ENCODE measurements at places on chromosomes 2 and 18.

DNA sequence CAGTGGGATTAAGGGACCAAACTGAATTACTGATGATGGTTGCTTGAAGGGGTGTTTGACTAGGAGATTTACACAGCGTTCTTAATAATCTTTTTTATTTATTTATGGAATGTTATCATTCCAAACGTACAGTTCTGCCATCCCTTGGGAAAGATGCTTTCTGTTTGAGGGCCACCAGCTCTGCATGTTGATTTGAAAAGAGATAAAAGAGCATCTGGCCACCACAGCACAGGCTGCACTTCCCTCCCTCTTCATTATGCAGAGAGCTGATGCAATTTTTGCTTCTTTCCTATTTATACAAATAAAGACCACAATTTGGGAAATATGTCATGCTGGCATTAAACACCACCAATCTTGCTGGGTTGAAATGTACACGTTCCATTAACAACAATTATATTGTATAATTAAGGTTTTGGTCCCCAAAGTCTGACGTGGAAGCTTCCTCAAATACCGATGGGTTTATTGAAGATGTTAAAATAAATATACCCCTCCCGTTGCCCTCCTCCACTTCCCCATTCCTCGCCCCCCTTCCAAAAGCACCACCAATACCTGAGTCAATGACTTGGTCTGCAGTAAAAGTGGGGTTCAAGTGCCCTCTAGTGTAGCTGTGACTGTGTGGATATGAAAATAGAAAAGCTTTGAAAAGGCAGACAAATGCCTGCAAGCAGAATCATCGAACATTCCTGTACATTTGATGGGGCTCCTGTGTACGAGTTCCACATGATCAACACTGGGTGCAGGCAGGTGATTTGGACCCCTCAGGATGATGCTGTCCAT lies 211.9 kb downstream of the HRH4 start:
- no peak for DNase-seq

- no peak for DNase-seq
Observed at GRCh38 chr2:180358458-180358857, 351.4 kb upstream of the CWC22 start.

DNA sequence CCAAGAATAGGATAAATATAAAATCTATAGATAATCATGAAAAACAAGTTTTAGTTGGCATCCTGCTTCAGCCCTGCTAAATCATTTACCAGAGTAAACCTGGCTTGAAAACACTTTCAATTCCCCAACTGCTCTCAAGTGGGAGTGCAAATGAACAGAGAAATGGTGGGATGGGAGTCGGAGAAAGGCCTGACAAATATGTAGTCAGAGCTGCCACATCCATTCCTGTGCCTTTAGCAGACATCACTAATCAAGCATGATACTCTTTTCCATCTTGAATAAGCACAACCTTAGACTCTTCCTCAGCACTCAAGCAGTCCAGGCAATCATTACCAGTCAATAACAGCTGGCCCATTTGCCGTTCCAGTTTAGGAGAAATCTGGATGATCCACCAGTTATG lies 101.3 kb downstream of the ANKRD44 start:
- no peak for DNase-seq

- DNase-seq, result no peak
Observed at GRCh38 chr2:188808947-188809355, 165.2 kb upstream of the COL3A1 start.

- DNase-seq, result no peak
Observed at GRCh38 chr2:121398853-121399252, 113.9 kb upstream of the TFCP2L1 start.

GRCh38 chr18:26230497-26230896 lies 4.3 kb downstream of the TAF4B start:
- no peak for DNase-seq

DNA sequence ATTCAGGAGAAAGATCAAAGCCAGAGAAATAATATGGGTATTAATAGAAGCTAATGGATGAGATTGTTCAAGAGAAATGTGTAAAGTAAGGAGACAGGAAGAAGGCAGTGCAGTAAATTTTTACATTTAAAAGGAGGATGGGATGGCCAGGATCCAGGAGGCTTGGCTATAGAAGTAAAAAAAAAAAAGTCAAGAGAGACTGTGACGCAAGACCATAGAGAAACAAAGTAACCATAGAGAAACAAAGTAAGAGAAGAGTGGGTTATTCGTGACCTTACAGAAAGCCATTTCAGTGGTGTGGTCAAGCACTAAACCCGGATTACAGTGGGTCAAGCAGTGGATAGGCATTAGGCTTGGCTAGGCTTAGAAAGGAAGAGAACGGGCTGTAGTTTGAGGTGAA lies 10.5 kb upstream of the FAM171B start:
- no peak for DNase-seq

DNA sequence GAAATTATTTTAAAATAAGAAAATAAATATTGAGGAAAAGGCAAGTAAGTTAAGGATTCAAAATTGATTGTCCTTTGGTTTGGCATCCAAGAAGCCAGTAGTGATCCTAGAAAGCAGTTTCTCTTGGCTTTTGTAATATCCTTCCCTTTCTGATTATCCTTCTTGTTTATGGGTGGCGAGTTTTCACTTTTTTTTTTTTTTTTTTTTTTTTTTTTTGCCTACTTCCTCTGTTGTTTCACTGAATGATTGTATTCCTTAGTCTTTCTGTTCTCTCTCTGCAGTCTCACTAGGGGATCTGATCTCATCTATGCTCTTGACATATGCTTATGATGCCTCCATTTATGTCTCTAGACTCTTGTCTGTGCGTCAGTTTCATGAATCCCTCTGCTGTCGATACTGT lies 4.2 kb downstream of the NAPG start:
- DNase-seq, result no peak

DNA sequence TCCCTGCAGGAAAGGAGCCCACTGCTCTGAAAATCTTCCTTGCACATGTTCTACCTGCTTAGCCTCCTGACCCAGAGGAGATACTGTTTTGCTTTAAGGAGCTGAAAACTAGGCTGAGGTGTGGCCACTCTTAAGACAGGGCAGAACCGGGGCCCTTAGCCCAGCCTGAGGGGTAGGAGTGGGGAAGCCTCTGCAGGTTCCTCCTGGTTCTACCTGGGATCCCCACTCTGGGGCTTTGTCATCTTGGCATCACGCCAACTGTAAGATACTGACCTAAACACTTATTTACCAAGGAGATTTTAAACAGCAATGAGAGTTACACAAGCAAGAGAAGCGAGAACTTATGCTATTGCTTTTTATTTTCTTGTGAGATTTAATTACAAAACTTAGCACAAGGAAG lies 86.9 kb downstream of the KCTD1 start:
- DNase-seq, result no peak

DNA sequence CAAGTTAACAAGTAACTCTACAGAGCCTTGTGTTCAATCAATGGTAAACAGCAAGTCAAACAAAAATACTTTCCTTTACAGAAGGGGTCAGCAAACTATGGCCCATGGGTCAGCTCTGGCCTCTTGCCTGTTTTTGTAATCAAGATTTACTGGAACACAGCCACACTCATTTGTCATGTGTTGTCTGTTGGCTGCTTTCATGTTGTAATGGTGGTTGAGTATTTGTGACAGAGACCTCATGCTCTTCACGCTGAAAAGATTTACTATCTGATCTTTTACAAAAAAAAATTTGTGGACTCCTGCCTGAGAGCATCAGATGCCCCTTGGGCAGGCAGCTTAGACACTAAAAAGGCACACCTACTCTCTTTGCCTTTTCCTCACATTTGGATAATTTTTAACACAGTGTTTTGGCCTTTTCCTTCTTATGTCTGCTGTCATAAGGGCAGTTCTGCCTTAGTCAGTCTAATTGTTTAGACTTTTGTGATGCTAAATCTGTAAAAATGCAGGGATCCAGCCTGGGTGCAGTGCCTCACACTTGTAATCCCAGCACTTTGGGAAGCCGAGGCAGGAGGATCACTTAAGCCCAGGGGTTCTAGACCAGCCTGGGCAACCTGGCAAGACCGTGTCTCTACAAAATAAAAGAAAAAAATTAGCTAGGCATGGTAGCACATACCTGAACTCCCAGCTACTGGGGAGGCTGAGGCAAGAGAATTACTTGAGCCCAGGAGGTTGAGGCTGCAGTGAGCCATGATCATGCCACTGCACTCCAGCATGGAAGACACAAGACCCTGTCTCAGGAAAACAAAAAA lies 18.3 kb downstream of the IL1B start:
- no peak for DNase-seq

DNA sequence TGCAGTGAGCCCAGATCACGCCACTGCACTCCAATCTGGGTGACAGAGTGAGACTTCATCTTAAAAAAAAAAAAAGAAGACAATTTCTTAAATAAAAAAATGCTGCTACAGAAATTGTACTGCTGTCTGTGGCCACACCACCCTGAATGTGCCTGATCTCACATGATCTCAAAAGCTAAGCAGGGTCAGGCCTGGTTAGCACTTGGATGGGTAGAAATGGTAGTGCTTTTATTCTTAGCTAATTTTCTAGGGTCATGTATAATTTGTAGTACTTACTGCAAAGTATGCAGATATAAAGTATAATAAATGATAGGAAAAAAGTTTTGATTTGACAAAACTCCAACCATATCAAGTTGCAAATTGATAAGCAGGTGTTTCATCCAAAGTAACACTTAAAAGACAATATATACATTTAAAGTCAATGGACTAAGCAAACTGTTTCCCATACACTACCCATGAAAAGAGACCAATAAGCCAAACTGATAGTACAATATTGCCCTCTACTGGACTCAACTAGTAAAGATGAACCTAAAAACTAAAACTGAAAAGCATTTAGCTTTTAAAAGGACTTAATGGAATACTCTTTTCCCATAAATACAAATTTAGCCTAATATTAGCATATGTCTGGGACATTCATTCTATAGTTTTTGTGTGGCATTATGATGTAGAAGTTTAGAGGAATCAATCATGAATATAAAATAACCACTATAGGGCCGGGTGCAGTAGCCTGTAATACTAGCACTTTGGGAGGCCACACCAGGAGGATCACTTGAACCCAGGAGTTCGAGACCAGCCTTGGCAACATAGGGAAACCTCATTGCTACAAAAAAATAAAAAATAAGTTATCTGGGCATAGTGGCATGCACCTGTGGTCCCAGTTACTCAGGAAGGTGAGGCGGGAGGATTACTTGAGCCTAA lies 18.6 kb upstream of the PEX13 start:
- no peak for DNase-seq

DNA sequence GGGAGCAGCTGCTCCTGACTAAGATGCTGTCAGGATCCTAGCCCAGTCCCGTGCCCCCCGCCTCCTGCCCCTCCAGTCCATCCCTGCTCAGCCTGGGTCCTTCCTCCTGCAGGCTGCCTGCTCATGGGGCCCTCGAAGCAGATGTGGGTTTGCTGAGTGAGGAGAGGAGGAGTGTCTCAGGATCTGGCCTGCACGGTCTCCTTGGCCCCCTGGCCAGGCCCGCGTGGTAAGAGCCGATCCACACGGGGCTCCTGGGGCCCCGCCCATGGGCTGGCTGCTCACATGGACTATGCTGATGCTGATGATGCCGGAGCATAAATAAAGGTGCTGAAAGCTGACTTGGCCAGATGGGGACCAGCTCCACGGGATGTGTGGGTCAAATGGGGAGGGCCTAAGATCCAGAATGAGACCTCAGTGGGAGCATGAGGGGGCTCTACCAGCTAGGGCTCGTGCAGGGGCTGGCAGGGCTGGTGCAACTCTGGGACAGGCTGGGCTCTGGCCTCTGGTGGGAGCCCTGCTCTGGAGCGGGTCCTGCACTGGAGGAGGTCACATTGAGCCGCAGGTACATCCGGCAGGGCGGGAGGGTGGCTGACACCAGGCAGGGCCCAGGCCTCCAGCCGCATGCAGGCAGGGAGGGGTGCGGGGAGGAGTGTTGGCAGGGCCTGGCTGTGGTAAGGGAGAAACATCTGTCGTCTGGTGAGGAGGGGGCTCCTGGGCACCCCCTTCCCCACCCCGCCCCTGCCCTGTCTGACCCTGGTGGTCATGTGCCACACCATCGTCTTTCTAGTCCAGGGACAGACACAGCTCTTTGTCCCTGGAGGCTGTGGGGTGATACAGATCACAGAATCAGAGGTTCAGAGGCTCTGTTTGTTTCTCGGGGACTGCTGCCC lies 275.3 kb upstream of the HDAC4 start:
- no peak for DNase-seq

GRCh38 chr2:129698593-129698992 lies 280.9 kb upstream of the RAB6C start:
- DNase-seq, result no peak

DNA sequence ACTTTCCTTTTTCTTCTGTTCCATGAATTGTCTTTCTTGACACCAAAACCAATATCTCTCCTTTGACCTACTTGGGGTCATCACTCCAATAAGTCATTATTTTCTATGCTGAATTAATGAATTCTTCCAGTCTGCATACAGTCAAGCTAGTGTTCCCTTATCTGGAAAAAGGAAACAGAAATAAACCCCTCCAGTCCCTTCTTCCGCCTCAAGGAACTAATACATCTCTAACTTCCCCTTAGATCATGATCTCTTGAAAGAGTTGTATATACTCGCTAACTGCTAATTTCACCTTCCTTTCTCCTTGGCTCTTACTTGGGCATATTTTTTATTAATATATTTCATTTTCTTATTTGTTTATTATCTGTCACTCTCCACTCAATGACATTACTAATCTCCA lies 7.3 kb upstream of the ARHGAP15 start:
- no peak for DNase-seq

- DNase-seq, result no peak
Observed at GRCh38 chr2:118697781-118698180, 149.7 kb downstream of the EN1 start.

DNA sequence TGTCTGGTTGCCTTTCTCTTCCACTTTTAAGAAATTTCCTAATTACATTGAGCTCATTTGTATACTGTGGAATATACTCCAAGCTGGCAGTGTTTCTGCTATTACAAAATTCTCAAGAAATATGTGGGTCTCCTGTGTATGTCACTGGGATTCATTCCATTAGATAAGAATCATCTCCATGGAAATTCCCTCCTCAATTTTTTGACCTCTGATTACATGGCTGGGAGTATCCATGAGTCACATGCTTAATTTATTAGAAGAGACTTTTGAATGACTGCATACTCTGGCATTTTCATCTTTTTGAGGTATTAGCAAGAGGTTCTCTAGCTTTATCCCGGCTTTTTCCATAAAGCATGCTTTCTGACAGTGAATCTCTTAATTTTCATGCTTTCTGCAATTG lies 665.5 kb upstream of the CNTNAP5 start:
- DNase-seq, result no peak

DNA sequence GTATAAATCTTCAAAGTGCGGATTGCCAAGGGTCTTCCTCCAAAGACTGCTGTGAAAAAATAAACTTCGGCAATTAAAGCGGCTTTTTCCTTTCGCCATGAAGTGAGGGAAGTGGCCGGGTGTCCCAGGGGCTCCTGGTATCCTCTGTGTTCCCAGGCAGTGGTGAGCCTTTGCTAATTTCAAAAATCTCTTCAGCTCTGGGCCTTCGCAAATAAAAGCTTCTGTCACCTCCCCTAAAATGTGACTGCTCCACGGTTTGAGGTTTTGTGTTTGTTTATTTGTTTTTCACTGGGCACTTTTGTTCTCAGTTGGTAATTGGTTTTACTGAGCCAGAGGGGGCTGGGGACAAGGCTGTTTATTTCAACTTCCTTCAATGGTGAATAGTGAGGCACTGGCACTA lies 270.1 kb upstream of the POU3F3 start:
- no peak for DNase-seq

GRCh38 chr18:77761332-77761731 lies 511.7 kb downstream of the GALR1 start:
- DNase-seq, result no peak

GRCh38 chr2:27754138-27754588 lies 17.4 kb upstream of the MRPL33 start:
- no peak for DNase-seq

Data from GM12878 (cell line).